ENCODE measurements at places on chromosomes 1 and 21. TPM values are rescaled to one million over a fixed set of nuclear protein-coding genes. Genes with fewer than 3 reads are reported as not detected.

SPATA46 gene
- not detected for total RNA-seq

KANK4 gene
- total RNA-seq = not detected

UMODL1 gene
- 0.18 TPM for total RNA-seq

BLACAT1 gene
- total RNA-seq = 0.14 TPM

TPTE gene
- total RNA-seq = not detected

CD84 gene
- 37.0 TPM for total RNA-seq

SLC1A7 gene
- total RNA-seq = not detected

TNFRSF4 gene
- 166 TPM for total RNA-seq

TSSK3 gene
- 1.2 TPM for total RNA-seq

BPNT1 gene
- total RNA-seq = 27.7 TPM

KISS1 gene
- 0.91 TPM for total RNA-seq

AMY1A gene
- not detected for total RNA-seq

SPRR4 gene
- not detected for total RNA-seq

TEDDM1 gene
- not detected for total RNA-seq

MRPL39 gene
- 66.3 TPM for total RNA-seq

RNPC3 gene
- total RNA-seq = 26.7 TPM

RIPPLY3 gene
- total RNA-seq = not detected

FBXO2 gene
- total RNA-seq = 1.9 TPM

HSD3B1 gene
- total RNA-seq = not detected

COL8A2 gene
- total RNA-seq = 0.23 TPM

ETV3L gene
- not detected for total RNA-seq

KRTAP12-2 gene
- total RNA-seq = not detected

TLCD4 gene
- total RNA-seq = 0.49 TPM

NOS1AP gene
- 0.27 TPM for total RNA-seq

RNU1-3 gene
- 1,082 TPM for total RNA-seq
